CD4-positive, alpha-beta T cell (primary cell): ENCODE measurements at places on chromosomes 11 and 22. TPM values are rescaled to one million over a fixed set of nuclear protein-coding genes. Genes with fewer than 3 reads are reported as not detected.

Gene CCDC34
- total RNA-seq, result 1.6 TPM

Gene SAA4
- total RNA-seq, result not detected

GRCh38 chr11:116718955-116719501, 53.8 kb downstream of the BUD13 start:
- no peak for DNase-seq

GRCh38 chr22:30206944-30207343, 39.6 kb downstream of the LIF start:
- DNase-seq, result no peak

- DNase-seq, result no peak
Measured at GRCh38 chr11:65911682-65912568, 6.9 kb downstream of the C11orf68 start.

DNA sequence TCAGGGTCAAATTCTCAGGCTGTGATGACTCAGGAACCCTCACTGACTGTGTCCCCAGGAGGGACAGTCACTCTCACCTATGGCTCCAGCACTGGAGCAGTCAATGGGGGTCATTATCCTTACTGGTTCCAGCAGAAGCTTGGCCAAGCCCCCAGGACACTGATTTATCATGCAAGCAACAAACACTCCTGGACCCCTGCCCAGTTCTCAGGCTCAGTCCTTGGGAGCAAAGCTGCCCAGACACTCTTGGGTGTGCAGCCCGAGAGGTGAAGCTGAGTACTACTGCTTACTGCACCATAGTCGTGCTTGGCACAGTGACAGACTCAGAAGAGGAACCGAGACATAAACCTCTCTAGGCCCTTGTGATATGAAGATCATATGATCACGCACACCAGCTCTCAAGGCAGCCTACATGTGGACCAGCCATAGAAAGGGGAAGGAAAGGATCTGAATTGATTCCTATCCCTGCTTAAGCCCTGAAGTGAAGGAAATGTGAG, 58.2 kb downstream of the ZNF280B start:
- no peak for DNase-seq

DNA sequence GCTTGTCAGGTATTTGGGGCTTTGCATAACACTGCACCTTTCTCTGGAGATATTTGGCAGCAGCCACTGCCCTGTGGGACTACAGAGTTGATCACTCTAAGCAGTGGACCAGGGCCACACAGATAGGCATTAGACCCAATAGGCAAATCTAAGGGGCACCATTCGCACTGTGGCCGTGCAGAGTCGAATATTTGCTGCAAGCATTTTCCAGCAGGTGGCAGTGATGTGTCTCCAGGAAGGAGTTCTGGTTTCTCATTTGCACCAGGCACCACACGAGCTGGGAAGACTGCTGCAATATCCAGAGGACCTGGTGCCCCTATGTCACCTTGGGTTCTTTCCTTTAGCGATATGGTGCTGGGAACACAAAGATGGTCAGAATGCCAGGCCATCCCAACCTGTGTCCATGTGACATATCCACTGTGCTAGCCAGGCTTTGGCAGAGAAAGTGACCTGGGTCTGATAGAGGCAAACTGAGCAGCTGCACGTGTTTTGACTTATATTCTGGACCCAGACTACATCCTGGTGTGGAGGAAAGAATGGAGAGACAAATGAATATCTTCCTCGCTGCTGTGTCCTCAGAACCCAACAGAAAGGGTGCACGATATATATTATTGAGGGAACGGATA, 318.7 kb downstream of the BUD13 start:
- no peak for DNase-seq

DNA sequence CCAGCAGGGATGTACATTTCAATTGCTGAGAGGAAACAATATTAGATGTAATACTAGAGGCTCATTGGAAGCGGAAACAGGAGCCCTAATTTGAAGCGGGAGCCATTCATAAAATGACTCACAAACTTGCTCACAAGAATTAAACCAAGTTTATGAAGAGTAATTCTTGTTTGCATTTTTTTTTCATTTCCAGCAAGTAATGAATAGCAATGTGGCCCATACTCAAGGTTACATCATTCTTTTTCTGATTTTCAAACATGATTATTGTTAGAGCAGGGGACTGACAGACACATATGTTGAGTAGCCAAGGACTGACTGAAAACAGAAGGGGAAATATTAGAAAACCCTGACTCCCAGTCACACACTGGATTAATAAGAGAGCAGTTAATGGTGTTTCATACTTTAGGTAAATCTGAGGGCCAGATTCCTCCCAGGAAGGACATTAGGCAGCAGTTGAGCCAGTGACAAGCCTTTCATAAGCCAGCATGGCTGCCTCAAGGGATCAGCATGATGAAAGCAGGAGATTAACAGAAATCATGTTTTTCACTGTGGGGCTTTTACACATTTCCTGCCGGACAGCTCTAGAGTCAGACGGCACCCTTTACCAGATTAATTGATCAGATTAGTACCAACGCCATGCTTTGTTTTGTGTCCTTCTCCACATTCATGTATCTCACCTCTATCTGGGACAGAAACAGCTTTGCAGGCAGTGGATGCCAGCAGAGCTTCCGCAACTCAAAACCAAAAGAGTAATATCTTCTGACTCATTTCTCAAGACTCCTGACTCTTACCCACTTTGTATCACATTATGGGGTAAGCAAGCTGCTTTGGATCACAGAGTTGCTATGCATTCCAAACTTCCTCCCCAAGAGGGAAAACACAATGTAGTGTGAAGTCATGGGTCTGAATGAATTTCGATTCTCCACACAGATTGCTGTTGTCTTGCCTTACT, 831.6 kb downstream of the KCNA4 start:
- no peak for DNase-seq

GRCh38 chr11:116563712-116564047, 209.1 kb downstream of the BUD13 start:
- no peak for DNase-seq

DNA sequence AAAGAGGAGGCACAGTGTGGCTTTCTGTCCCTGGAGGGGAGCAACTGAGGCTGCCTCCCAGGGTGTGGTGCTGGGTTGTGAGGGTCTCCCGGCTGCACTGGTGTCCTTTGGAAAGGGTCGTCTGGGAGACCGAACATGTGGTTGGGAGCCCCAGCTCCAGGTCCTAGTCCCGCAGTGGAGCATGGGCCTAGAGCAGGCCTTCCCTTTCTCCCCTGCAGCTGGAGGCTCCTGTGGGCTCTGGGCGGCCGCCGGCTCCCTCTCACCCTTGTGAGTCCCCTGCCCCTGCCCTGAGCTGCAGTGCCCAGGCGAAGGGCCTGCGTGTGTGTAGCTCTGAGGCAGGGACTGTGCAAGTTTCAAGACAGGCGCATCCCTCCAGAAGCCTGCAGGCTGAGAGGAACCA, 1492.7 kb downstream of the BRD1 start:
- DNase-seq, result no peak

DNA sequence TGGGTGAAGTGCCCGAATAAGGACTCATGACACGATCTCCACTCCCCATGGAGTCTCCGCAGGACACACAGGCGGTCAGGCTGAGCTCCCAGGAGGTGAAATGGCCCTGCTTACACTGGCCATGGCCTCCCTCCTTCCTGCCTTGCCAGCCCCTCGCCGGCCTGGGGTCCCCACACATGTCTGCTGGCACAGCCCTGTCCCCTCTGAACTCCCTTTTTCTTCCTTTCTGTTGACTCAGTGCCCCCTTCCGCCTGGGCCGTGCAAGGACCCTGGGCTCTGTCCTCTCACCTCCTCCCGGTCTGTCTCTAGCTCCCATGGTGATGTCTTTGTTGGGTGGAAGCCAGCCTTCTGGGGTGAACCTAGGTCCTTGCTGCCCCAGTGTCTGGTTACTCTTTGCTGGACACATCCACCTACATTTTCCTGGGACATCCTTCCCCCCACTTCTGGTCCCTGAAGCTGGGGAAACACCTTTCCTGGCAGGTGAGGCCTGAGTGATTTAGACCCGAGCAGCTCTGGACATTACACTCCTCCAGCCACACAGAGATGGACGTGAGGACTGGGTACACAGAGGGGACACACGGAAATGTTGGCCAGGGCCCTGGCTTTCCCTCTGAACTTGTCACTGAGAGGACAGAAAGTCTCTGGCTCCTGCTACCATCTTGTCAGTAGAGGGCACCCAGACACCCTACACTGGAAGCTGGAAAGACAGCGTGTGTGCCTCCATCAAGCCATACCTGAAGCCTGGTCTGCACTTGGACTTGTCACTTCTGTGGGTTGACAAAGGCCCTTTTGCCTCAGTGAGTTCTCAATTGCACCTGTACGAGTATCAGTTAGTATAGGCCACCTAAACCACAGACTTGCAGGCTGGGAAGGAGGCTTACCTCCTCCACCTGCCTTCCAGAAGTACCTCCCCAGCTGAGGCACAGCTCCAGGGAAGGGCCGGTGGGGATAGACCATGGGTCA, 864.3 kb downstream of the TBC1D22A start:
- no peak for DNase-seq

GRCh38 chr11:13668957-13669521, 571 bp downstream of the FAR1 start:
- peak; percentile 72 for DNase-seq

- no peak for DNase-seq
Measured at GRCh38 chr11:9594267-9595046, 21.0 kb downstream of the WEE1 start.

DNA sequence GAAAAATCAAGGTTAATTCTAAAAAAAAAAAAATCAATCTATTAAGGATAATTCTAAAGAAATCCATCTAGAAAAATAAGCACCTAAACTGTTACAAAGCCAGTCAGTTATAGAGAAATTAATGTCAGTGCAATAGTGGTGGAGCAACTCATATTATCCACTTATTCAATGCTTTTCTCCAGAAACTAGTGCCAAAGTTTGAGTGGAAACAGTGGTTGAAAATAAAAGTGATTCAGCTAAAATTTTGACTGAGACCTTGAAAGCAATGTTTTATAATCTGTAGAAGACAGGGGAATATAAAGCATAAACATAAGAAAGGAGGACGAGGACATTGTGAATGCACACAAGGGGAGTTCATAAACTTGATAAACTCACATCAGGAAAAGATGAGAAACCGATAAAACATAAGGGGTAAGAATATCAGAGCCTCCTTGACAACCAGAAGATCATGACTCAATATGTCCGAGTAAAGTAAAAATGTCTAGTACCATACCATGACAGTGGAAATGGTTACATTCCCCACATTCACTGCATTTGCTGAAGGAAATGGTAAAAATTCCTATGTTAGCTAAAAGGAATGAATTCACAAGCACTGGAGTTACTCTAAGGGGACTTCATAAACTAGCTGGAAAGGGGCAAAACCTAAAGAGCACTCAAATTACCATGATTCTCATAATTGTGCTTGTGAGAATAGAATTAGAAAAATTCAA, 58.7 kb upstream of the SLC5A12 start:
- no peak for DNase-seq

Gene KCNQ1
- total RNA-seq, result 33.1 TPM

DNA sequence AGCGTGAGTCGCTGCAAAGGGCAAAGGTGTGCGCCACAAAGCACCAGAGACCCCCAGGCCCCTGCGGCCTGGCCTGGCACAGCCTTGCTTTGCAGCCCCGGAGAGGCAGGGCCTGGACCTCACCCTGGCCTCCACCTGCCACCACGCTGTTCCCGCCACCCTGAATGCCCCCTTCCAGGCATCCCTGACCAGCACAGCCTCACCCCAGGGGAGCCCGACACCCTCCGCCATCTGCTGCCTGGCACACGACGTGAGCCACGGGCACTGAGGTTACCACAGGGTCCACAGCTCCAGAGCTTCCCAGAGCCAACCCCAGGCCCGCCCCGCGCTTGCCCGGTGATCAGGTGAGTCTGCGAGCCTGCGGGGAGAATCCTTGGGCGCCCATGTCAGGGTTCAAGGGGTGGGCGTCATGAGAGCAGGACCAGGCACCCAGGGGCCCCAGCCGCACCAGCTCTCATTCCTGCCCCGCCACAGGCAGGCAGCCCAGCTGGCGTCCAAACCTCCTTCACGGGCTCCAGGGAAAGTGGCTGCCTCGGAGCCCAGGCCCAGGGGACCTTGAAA, 171.3 kb downstream of the BRD1 start:
- DNase-seq, result no peak

- no peak for DNase-seq
Measured at GRCh38 chr11:45143494-45143893, 2.9 kb upstream of the PRDM11 start.

GRCh38 chr11:94934362-94934761, 39.0 kb downstream of the CWC15 start:
- peak; percentile 35 for DNase-seq

- DNase-seq, result no peak
Measured at GRCh38 chr11:40619654-40620053, 839.8 kb downstream of the LRRC4C start.

Gene TEX12
- 0.82 TPM for total RNA-seq

Gene ENTHD1
- total RNA-seq, result not detected

DNA sequence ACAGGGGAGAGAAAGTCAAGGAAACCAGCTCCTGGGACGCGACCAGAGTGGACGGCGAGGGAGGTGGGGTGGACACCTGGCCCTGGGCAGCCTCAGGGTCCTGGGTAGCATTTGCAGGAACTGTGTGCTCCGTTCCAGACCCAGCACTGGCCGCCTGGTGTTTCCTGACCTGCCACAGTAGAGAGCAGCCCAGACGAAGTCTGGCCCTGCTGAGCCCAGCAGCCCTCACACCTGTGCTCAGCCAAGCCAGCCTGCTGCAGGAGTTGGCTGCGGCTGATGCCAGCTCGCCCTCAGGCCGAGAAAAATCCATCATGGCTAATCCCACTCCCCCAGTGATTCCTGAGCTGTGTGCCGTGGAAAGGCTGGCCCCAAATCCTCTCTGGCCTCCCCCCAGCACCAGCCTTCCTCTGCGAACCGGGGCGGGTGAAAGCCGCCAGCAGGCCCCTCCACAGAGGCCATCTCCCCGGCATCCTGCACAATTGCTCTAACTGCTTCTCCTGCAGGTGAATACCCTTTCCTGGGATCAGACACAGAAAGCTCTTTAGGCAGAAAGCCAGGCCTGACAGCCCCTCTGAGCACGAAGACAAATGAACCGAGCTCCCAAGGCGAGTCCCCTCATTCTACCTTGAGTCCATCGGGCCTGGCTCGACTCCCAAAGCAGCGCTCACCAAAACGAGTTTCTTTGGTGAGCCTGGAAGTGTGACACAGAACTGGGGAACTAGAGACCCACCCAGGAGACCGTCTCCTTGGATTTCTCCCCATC, 88.6 kb downstream of the RTL6 start:
- no peak for DNase-seq

- no peak for DNase-seq
Measured at GRCh38 chr11:102830001-102830727, 13.2 kb downstream of the MMP3 start.

GRCh38 chr11:119505861-119506260, 82.9 kb upstream of the THY1 start:
- no peak for DNase-seq

Gene PITPNM1
- 90.0 TPM for total RNA-seq

DNA sequence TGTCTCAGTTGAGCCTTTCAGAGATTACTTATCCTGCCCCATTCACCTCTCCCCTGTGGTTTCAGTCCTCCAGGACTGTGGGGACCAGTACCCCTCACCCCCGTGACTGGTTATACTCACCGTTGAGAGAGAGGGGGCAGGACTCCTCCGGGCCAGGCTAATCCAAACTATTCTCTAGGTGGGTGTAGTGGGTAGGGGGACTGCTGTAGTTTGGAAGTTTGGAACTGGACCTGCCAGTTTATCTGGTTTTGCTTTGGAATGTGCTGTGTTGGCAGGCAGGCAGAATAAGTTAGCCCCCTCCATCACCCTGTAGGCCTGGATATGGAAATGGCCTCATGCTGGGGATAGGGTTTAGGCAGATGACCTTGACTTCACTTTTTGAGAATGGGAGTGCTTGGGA, 13.5 kb downstream of the TEAD1 start:
- DNase-seq, result no peak

Gene GTF2H1
- 15.1 TPM for total RNA-seq

- DNase-seq, result no peak
Measured at GRCh38 chr11:370070-370941, 1.0 kb downstream of the B4GALNT4 start.

GRCh38 chr11:57279116-57279515, 42.1 kb upstream of the APLNR start:
- DNase-seq, result no peak

Gene TRPM5
- total RNA-seq, result 1.3 TPM

Gene OR4D5
- not detected for total RNA-seq
